Activated CD8-positive, alpha-beta memory T cell treated with anti-CD3 and anti-CD28 coated beads, Interleukin-2, amount 10 ng/mL, durations not matched to agents 7 days and 5 days (primary cell): ENCODE measurements at places on chromosomes 6 and 20. TPM values are rescaled to one million over a fixed set of nuclear protein-coding genes. Genes with fewer than 3 reads are reported as not detected.

DNA sequence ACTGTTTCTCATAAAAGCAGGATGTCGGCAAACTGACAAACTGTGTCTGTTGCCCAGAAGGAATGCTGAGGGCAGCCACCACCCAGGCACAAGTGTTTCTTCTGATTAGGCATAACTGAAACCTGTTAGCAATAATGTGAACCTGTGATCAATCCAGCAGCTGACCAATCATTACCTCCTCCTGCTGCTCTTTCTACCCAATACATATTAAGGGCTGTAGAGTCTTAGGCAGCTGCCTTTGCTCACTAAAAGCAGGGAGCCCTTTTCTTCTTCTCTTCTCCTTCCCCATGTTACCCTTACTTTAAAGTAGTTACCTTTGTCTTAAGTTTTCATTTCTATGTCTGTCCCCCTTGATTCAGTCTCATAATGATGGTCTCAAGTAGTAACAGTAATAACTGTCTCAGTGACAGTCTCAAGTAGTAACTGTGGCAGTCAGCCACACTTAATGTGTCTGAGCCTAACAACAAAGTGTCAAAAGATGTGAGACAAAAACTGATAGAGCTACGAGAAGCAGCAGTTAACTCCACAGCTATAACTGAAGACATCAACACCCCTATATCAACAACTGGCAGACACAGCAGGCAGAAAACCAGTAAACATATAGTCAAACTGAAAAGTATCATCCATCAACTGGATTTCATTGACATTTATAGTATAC lies 37.0 kb downstream of the RANBP9 start:
- H3K4me3 ChIP-seq, result no peak overlapping the region
- no peak overlapping the region for H3K27ac ChIP-seq
- peaks cover 34% of the 10 kb centered on the region for H3K4me1 ChIP-seq
- H3K36me3 ChIP-seq, result peaks cover 55% of the 10 kb centered on the region
- H3K27me3 ChIP-seq, result no peaks in the 10 kb centered on the region
- DNase-seq, result no peak

DNA sequence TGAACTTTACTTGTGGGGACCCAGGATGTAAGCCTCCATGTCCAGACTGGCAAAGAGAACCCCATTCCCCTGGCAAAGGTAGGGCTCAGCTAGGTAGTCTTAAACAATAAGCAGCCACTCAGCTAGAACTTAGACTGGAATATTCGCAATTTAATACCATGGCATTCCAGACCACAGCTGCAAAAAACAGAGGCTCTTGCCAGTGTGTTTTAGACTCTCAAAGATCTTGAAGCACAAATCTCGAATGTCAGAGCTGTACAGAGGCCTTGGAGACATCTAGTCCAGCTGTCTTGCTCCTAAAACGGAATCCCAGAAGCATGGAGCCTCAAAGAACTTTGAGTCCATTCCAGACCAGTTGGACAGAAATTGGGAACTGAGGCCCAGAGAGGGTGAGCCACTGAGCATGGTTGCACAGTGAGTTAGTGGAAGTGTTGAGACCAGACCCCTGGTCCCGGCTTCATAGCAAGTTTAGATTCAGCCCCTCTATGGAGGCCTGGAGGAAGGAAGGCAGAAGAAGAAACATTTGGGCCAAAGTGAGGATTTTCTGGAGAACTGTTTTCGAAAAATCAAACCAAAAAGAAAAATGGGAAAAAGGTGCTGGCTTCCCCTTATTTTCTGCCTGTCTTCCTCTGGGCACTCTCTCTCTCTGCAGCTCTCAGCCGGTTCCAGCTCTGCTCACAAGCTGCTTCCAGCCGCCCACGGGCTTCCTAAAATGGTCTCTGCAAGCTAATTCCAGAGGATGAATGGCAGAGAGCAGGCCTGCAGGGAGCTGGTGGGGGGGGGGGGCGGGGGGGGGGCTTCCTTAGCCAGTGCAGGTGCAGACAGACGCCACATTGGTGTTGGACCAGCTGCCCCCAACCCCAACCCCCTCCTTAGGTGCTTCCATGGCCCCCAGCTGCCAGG lies 32.4 kb downstream of the AAR2 start:
- H3K4me1 ChIP-seq, result no peaks in the 10 kb centered on the region
- DNase-seq, result no peak
- H3K36me3 ChIP-seq, result no peaks in the 10 kb centered on the region

PPP1R3D gene
- 8.5 TPM for total RNA-seq

- no peak for DNase-seq
- H3K4me1 ChIP-seq, result no peaks in the 10 kb centered on the region
- no peaks in the 10 kb centered on the region for H3K36me3 ChIP-seq
- no peak overlapping the region for H3K4me3 ChIP-seq
- H3K27me3 ChIP-seq, result peaks cover 4% of the 10 kb centered on the region
- H3K27ac ChIP-seq, result no peak overlapping the region
These were observed 49.7 kb downstream of the LRFN2 start for GRCh38 chr6:40537446-40537845.

KCNQ2 gene
- total RNA-seq, result not detected

ETV7 gene
- total RNA-seq, result 5.9 TPM
